ENCODE measurements at places on chromosomes 7 and 10. TPM values are rescaled to one million over a fixed set of nuclear protein-coding genes. Genes with fewer than 3 reads are reported as not detected.

DNA sequence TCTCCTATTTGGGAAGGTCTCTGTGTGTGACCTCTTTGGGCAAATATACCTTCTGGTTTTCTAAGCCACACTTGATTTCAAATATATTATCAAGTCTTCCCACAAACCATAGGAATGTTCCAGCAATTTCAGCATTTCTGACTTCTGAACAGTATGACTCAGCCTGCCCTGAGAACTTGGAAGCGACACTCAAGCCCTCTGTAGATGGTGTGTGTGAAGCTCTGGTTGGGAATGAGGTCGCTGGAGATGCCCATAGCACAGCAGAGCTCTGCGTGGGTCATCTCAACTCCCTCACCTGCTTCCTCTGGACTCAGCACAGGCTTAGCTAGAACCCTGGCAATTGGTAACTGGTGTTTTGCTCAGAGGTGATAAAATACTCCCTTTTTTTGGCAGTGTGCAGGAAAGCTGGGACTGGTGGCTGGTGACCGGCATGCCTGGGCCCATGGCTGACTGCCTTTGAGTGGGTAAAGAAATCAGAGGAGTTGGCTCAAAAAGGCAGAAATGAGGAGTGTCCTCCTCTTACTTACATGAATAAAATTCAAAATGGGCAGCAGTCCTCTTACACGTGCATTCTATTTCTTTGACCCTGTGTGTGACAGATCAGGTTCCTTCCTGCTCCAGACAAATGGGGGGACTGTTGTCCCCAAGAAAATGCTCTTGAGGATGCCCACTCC lies 87.5 kb upstream of the NRP1 start:
- peak; percentile 68 for DNase-seq

GRCh38 chr7:129855234-129855673 lies 97.5 kb downstream of the UBE2H start:
- DNase-seq: peak; percentile 39

Gene ADAP1
- 45.3 TPM for total RNA-seq

DNA sequence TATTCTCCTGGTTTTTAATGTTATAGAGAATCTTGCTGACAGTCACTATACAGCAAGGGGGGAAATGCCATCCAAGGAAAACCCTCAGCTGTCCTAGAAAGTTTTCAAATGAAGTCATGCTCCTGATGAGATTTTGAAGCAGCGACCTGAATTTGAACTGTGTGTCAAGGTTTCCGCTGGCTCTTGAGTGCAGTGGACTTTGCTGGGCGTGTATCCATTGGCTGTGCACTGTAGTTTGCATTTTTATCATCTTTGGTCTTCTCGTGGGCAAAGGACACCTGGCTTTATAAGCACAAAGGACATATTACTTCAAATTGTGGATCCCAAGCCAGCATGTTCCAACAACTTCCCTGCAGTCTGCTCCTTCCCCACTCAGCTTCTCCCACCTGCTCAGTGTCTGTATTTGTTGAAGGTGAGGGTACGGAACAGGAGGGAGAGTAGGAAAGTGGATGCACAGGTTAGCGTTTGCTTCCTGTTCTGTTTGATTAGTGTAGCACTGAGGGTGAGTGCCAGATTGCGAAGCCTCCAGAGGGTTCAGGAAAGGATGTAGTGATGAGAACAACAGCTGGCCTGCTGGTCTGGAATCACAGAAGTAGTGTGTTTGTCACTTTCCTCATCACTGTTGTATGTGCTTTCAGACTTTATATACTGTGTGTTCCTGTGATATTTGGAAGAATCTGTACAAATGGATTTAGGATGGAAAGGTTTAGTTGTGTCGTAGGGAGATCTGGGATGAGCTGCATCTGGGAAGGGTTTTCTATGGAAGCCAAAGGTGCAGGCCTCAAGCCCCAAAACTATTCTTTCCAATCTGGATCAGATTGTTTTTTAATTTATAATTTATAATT lies 204.8 kb downstream of the BMPER start:
- no peak for DNase-seq

Gene OR2A42
- not detected for total RNA-seq

- DNase-seq: no peak
Observed at GRCh38 chr7:17298840-17299482, 509 bp downstream of the AHR start.

DNA sequence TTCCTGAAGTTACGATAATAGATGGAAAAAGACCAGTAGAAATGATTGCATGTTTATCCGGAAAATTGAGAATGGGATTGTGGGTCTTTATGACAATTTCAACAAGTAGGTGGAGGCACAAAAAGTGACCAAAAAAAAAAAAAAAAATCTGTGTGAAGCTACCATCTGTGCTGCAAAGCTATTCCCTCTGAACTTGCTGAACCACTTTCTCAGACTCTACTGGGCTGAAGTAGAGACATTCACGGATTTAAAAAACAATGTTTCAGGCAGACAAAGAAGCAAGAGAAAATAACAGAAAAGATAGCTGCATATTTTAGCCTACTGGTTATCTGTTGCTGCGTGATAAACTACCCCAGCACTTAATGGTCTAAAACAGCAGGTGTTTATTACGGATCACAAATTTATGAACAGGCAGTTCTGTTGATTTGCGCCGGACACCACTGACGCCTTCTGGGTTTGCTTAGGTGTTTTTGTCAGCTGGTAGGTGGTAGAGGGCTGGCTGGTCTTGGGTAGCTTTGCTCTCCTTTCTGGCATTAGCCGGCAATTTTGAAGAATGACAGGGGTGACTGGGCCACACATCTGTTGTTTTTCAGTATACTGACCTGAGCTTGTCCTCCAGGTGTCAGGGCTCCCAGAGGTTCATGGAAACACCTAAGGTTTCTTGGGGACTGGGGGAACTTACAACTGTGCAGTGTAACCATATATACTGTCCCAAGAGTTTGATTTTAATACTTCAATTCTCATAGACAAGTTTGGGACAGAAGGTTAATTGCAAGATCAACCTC lies 665.1 kb downstream of the CCSER2 start:
- no peak for DNase-seq

- DNase-seq: no peak
Observed at GRCh38 chr10:60910543-60910942, 33.4 kb downstream of the RHOBTB1 start.

DNA sequence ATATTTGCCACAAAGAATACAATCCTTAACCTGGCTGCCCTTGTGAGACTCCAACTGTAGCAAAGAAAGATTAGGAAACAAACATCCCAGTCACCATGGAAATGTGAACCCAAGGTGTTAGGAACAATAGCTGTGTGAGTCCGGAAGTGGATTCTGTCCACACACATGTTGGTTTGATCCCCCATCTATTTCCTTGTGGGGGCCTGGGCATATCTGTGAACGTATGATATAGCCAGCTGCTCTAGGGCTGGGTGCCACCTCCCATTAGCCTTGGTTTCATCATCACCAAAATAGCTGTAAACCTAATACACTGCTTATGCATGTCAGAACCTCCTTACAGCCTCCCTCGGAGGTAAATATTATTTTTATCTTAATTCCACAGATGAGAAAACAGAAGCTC lies 26.4 kb downstream of the GRK5 start:
- peak; percentile 21 for DNase-seq

GRCh38 chr10:53646525-53646924 lies 873.9 kb upstream of the MBL2 start:
- no peak for DNase-seq

DNA sequence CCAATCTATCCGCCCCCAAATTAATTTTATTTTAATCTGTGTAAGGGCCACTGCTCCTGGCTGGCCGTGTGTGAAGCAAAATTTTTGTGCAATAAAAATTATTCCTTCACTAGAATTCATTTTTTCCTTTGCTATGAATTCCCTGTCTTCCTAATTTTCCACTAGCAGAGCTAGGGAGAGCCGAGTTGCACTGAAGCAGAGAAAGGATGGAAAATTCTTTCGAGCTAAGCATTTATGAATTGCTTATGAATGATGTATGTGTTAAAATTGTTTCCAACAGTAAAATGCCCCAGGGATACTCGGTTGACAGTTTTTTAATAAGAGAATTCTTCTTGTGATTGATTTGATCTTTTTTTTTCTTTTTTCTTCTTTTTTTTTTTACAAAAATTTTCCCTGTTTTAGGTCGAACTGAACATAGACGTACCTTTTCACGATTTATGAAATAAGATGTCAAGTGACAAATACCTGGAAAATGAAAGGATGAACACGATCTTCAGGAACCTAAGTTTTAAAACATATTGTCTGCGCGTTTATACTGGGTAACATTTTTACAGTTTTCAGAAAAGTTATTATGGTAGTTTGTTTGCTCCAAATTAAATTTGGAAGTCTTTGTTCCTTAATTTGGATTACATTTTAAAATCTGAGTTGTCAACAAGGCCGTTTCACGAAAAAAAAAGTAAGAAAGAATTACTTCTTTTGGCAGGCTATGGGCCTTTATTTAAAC lies 288.8 kb upstream of the NFE2L3 start:
- no peak for DNase-seq

Gene SLC18A2
- total RNA-seq: not detected

Gene HOXA4
- not detected for total RNA-seq

Gene TMEM273
- total RNA-seq: not detected

GRCh38 chr10:28400176-28400575 lies 97.3 kb upstream of the MPP7 start:
- no peak for DNase-seq

GRCh38 chr7:26101361-26102151 lies 50.4 kb upstream of the NFE2L3 start:
- DNase-seq: no peak

DNA sequence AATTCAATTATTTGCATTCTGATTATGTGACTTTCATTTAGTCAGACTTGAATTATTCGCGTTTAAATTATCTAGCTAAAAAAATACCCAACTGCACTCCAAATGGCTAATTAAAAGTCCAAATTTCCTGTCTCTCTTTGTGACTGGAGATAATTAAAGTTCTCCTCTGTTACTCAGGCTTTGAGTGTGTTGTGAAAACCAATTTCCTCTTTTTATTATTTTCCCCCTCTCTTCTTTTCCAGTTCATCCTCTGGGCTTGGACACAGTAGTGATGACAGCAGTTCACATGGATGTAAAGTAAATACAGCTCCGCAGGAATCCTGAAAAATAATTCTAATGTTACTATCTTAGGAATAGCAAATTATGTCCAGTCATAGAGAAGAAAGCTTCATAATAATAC lies 80.6 kb downstream of the SNX10 start:
- no peak for DNase-seq

Gene PTPN12
- total RNA-seq: 25.0 TPM

Gene NPFFR1
- total RNA-seq: not detected

GRCh38 chr10:69955211-69955805 lies 97.3 kb upstream of the MACROH2A2 start:
- no peak for DNase-seq

Gene CYP2C19
- 0.26 TPM for total RNA-seq

GRCh38 chr10:55837273-55837672 lies 523.8 kb downstream of the ZWINT start:
- DNase-seq: no peak

GRCh38 chr7:28836716-28837115 lies 121.4 kb downstream of the TRIL start:
- DNase-seq: no peak

Gene SNCG
- 25.5 TPM for total RNA-seq

DNA sequence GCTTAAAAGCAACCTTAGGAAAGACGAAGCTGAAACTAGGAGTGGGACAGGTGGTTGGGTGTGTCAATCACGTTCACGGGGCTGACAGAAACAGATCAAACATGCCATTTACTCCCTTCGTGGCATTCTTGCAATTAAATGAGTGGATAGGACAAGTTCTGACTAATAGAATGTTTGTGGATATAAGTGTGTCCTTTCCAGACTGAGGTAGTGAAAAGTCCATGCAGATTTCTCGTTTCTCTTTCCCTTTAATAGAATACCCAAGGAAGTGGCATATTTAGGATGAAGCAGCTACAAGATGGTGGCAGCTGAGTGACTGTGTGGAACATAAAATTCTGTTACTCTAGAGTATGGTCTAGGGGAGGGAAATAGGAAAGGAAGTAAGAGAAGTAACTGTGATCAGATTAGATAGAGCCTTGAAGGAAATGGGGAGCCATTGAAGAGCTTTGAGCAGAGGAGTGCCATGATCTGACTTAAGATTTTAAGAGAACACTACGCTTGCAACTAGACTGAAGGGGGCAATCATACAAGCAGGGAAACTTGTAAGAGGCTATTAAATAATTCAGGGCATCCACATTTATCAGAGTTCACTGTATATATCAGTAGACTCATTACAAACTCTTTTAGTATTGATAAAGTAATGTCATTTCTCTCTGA lies 46.3 kb upstream of the HYAL4 start:
- DNase-seq: peak; percentile 61

DNA sequence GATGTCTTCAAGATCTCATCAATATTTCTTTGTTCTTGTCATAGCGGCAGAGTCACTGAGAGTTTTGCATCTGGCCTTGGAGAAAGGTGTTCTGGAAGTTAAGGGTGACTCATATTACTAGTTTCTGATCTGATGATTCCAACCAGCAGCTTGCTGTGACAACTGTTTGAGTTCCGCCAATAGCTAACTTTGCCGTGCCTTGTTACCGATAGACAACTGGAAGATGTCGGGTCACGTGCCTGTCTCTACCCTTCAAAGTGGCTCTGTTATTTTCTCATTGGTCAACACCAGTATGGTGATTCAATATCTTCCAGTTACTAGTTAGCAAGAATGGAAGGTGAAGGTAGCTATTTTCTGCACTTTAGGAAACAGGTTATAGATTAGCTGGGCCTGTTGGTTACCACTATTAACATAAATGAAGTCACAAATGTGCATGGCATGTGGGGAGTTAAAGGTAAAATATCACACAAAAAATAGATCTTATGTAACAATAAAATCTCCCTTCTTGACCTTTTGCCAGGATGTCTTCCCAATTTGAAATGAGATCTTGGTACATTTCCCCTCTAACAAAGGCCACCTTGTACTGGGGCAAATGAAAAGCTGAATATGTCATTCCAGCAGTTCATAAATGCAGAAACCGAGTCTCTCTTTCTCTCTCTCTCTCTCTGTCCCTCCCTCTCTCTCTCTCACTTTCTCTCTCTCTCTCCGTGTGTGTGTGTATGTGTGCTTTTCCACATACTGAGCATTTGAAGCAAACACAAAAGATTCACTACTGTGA lies 2.6 kb upstream of the MGAM2 start:
- DNase-seq: no peak

DNA sequence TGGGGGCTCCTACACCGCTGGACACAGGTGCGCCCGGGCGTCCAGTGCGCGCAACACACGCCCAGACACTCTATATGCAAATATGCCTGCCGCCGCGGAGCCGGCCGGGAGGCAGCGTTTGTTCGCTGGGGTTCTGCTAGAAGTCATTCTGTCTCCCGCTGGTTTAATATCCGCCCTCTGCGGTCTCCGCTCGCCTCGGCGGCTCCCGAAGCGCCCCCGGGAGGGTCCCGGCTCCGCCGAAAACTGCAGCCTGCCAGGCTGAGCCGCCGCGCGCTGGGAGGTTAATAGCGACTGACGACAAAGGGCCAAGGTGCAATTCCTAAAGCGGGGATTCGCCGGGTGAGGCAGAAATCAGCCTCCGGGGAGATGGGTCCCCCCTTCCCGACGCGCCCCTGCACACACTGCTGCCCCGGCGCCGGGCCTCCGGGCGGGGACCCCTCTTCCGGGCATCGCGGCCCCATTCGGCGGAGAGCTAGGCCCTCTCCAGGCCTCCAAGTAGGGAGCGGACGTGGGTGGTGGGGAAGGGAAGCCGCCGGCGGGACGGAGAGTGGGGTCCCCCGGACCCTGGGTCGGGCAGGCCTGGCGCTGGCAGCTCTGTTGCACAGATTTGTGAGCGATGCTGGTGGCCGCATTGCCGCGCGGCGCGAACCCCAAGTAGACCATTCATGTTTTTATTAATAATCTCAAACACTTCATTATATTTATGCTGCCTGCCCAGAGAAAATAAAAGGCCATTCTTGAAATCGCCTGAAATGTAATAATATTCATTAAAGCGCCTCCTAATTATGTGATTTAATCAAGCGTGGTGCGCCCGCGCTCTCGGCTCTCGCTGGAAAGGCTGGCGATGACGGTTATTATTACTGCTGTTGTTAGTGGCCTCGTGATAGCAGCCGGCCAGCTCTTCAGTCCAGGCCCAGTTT lies 9.1 kb downstream of the EN2 start:
- no peak for DNase-seq
